ENCODE measurements at places on chromosomes 2 and 18. TPM values are rescaled to one million over a fixed set of nuclear protein-coding genes. Genes with fewer than 3 reads are reported as not detected.
A peak's percentile ranks its signal among the peaks of the same experiment; 100 is the strongest.

DNA sequence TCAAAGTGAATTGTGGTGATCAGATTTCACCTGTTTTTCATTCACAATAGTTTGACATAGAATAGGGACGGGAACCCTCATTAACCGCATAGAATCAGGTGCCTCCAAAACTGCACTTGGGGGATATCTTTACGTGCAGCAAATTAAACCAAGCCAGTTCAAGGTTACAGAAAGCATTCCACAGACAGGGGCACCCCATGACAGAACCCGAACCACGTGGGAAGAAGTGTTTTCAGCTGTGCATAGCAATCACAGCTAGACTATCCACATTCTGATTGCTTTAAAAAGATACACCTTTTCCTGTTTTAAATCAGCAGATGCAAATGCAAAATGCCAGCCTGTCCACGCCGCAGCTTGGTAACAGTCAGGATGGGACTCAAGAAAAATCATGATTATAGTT, 205.8 kb downstream of the ANAPC1 start:
- no peak for DNase-seq

DNA sequence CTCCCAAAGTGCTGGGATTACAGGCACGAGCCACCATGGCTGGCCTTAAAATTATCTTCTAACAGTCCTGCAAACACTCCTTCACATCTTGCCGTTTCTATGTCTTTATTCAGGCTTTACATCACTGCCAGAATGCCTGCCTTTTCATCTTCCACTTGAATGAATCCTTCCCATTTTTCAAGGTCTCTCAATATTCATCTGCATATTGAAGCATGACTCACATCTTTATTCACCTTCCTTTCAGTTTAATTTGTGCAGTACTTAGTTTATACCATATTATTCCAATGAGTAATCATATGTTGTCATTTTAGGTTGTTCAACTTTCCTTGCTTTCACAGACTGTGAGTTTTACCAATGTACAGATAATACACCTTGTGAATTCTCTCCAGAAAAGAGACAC, 510.1 kb upstream of the PIK3C3 start:
- no peak for DNase-seq

- DNase-seq = no peak
These were observed 209.0 kb upstream of the COPS8 start for GRCh38 chr2:236876642-236877041.

GRCh38 chr2:10777842-10778723, 34.5 kb downstream of the PDIA6 start:
- DNase-seq = peak; percentile 79

Gene LDLRAD4
- 39.6 TPM for total RNA-seq

DNA sequence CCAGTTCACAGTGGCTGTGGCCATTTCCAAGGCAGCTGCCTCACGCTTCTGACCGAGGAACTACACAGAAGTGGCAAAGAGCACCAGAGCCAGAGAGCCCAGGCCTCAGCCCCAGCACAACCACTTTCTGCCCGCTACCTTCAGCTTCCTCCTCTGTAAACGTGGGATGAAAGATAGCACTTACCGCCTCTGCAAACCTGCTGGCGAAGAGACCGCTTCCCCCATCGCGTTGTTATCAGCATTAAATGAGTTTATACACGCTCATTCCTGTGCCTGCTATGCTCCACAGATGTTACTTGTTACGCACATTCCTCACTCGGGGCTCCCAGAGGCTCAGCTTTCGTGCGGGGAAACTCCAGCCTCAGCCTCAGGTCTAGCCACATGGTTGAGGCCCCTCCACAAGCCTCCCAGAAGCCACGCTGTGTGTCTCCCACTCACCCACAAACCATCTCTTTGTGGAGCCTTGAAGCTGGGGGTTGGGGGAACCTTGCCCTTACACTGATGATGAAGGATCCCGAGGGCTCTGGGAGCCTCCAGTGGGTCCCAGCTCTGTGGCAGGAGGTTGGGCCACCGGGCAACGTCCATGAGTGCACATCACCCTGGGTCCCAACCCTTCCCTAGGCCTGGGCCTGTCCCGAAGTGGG, 63.3 kb upstream of the SMAD7 start:
- peak; percentile 82 for DNase-seq
